Activated naive CD4-positive, alpha-beta T cell (primary cell): ENCODE measurements at places on chromosomes 2 and 18.

DNA sequence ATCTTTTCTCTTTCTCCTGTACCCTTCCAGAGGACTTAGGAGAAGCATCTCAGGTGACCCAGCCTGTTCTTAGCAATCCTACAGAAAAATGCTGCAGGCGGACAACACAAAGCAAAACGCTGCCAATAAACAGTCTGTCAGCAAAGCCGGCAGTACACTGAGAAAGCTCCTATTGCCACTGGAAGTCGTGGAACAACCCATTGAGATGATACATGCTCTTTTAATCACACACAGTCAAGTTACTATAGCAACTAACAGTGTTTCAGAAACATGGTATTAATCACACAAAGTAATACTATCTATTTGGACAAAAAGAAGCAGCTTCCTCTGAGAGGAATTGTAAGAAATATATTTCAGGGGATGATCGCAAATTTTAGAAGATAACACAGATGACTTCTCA lies 10.5 kb downstream of the CTLA4 start:
- DNase-seq, result no peak

DNA sequence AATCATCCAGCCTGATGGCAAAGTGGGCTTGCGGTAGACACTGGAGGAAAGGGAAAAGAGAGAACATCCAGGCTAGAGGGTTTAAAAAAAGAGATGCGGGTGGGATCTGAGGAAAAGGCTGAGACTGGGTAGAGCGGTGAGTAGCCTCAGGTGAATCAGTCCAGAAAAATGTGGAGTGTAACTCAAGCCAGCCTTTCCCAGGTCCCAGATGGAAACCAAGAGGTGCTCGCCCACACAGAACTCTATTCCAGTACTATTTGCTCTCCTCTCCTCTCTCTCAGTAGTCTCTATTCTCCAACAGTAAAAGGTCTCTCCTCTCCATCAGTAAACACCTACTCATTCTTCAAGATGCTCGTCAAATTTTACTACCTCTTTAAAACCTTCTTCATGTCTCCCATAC lies 38.3 kb upstream of the NRP2 start:
- no peak for DNase-seq

DNA sequence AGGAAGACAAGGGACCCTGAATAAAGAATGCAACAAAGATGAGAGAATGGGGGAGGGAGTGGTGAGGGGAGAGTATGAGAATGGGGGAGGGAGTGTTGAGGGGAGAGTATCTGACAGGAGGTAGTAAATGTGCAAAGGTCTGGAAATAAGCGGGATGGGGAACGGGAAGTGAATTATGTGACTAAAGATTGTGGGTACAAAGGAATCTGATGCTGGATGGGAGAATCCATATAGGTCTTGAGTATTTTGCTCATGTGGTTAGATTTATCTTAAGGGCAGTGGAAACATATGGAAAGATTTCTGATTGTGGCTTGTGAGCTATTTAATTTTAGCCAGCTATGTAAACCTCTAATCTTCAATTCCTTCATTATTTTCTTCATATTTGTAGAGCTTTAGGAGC lies 593.4 kb downstream of the DCC start:
- no peak for DNase-seq

DNA sequence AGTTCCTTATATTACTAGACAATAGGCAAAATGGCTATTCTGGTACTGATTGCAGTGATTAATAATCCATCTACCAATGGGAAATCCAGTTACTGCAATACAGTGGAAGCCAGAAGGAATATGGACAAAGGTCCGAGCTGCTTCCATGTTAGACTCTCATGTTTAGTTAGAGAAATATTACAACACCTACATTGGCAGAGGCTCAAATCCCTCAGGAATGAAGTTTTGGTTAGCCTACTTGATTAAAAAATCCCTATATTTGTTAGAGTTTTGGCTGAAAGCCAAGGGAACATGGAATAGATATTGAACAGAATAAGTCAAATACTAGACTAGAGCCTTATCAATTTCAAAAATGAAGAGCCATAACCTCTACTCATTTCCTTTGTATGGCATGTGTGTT lies 48.5 kb downstream of the ARL6IP6 start:
- no peak for DNase-seq

DNA sequence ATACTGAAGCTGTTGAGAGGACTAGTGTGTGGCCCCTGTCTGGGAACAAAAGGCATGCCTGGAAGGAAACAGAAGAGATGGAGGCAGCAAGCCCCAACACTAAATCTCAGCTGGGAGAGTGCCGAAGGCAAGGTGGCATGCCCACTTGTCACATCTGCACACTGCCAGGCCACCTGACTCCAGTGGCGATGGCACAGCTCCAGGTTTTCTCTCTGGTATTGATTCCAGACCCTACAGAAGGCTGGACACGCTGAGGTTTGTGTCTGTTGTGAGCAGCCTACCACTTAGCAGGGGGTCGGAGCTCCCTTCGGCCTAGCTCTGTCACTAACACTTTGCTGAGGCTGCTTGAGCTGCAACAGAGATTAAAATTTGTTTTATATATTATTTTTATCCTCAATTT lies 307.3 kb downstream of the TDRD15 start:
- DNase-seq, result no peak
